Activated naive CD8-positive, alpha-beta T cell treated with anti-CD3 and anti-CD28 coated beads for 36 hours (primary cell): ENCODE measurements at places on chromosomes 5 and 9.

GRCh38 chr5:174990909-174991308 lies 266.5 kb downstream of the MSX2 start:
- no peak for DNase-seq

DNA sequence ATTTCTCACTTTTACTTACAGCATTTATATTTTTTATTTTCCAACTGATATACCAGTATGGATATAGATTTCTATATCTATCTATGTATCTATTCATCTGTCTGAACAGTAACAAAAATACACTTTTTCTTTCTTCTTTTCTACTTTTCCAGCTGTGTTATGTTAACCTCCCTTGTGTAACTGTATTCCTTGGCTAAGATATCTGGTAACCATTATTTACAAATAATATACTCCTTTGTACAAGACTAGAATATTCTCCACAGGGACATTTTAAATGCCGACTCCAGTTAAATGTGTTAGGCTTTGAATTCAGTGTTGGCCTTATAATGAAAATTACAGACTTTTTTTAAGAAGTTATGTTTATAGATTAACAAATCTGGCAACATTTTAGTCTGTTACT lies 168.7 kb downstream of the XRCC4 start:
- no peak for DNase-seq

- no peak for DNase-seq
Measured at GRCh38 chr9:87629104-87629503, 96.8 kb upstream of the CTSL start.

DNA sequence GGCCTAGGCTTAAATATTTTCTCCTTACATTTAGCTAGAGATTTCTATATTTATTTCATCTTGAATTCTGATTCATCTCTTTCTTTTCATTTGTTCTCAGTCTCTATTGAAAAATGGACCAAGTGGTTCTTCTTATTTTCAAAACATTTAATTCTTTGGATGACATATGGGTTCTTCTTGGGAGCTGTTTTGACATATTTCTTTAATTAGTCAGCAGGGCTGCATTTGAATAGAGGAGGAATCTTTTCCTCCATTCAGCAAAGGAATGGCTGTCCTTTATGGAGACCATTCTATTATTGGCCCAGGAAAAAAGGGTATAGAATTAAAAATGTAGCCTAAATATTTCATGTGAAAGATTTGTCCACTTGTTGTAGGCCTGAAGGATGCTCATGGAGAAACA lies 109.9 kb downstream of the RPS23 start:
- DNase-seq = no peak

DNA sequence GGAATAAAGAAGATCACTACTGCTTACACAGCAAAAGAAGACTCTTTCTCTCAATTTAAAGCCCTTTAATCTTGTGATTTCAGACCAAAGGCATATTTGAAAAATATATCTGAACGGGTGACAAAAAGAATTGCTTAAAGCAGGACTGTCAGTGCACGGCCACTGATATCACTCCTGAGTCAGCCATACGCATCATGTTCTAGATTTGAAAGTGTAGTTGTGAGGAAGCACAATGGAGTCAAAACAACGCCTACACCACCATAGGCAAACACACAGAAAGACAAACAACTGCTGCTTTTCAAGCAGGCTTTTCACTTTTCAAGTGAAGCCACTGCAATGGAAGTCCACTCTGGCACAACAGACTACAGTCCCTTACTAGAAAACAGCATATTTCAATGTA lies 141.7 kb downstream of the AUH start:
- no peak for DNase-seq

DNA sequence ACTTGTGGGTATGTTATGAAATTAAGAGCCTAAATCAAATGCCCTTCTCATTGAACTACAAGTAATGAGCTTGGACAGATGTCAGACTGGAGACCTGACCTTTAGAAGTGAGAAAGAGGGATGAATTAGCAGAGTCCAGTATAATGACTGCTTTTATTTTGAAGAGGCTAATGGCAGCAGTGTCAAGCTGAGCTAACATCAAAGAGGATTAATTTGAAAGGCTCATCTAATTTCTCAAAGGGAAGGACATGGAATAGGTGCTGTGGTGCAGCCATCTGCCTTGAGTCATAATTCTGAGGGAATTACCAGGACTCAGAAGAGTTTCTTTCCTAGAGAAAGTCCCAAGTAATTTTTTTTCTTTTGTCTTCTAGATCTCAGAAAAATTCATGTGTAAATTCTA lies 57.6 kb downstream of the FAM81B start:
- DNase-seq = no peak

GRCh38 chr5:72630081-72630480 lies 122.9 kb upstream of the ZNF366 start:
- DNase-seq = no peak

DNA sequence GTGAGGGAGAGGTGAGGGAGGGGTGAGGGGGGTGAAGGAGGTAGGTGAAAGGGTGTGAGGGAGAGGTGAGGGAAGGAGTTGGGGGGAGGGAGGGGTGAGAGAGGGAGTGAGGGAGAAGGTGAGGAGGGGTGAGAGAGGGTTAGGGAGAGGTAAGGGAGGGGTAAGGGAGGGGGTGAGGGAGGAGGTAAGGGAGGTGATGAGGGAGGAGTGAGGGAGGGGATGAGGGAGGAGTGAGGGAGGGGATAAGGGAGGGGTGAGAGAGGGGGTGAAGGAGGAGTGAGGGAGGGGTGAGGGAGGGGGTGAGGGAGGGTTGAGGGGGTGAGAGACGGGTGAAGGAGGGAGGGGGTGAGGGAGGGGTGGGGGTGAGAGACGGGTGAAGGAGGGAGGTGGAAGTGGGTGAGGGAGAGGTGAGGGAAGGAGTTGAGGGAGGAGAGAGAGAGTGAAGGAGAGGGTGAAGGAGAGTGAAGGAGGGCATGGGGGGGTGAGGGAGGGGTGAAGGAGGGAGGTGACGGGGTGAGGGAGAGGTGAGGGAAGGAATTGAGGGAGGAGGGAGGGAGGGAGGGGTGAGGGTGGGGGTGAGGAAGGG lies 18.5 kb downstream of the NINJ1 start:
- DNase-seq = no peak
